Hepatic stellate cell (primary cell): ENCODE measurements at places on chromosomes 12 and 14.

DNA sequence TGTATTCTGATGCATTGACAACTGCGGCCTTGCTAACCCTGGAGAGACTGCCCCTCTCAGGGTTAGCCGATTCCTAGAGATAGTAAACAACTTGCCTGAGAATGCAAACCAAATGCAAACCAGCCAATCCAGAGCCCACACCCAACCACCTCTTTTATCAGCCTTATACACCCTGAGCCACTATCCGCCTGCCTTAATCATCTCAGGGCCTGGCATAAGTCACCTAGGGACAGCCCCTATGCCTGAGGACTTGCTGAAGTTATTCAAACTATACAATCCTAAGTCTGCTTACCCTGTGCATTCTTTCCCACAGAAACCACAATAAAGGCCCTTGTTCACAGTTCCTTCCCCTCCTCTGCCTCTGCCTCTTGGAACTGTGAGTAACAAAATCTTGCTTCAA is 177.2 kb downstream of the KCNA5 start:
- DNase-seq = no peak

GRCh38 chr12:30792648-30793499 is 38.1 kb upstream of the CAPRIN2 start:
- DNase-seq = no peak

- peak; percentile 65 for DNase-seq
These were observed 43.3 kb upstream of the DHRS4 start for GRCh38 chr14:23910101-23910875.

DNA sequence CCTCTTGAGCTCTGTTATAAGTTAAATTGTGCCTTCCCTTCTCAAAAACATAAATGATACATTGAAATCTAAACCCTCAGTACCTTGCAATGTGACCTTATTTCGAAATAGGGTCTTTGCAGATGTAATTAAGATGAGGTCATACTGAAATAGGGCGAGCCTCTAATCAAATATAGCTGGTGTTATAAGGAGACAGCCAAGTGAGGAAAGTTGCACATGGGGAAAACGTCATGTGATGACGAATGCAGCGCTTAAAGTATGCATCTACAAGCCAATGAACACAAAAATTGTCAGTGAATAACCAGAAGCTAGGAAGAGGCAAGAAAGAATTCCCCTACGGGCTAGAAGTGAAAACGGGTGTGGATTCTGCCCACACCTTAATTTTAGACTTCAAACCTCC is 305.2 kb upstream of the FOXG1 start:
- no peak for DNase-seq

DNA sequence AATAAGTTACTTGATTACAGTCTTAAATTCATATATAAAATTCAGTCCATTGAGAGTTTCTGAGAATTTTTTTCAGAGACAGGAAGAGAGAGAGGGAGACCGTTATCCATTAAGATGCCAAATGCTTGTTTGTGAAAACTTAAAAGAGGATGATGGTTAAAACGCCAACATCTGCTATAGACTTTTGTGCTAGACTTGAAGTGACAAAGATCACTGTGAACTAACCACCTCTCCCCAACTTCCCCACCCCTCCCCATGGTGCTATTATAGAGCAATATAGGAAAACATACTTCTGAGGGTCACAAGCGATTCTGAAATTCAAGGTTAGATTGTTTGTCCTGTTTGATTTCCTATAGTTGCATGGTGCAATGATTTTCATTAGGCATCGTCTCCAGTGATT is 440.8 kb downstream of the RMST start:
- DNase-seq = no peak

DNA sequence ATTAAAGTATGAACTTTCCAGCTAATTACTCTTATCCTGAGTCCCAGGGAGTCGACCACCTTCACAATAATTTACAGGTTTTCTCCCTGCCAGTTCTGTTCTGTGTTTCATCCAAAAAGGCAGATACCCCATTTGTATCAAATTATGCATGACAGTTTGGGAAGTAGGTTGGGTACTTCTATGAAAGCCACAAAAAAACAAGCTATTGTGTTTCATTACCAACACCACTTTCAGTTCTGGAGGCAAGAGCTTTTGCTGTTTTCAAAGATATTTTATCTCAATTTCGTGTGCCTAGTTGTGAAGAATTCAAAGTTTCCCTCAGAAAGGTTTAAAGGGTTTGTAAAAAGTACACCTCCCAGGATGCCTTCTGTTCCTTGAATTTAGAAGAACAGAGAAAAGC is 557.4 kb downstream of the FLRT2 start:
- DNase-seq = no peak

- no peak for DNase-seq
These were observed 10.0 kb downstream of the PGF start for GRCh38 chr14:74945261-74945851.

GRCh38 chr14:64806202-64806861 is 73.4 kb downstream of the SPTB start:
- DNase-seq = peak; percentile 71

- DNase-seq = no peak
These were observed 179.9 kb upstream of the TBX3 start for GRCh38 chr12:114863911-114864310.

- no peak for DNase-seq
These were observed 28.6 kb downstream of the FGFR1OP2 start for GRCh38 chr12:26966842-26967241.

DNA sequence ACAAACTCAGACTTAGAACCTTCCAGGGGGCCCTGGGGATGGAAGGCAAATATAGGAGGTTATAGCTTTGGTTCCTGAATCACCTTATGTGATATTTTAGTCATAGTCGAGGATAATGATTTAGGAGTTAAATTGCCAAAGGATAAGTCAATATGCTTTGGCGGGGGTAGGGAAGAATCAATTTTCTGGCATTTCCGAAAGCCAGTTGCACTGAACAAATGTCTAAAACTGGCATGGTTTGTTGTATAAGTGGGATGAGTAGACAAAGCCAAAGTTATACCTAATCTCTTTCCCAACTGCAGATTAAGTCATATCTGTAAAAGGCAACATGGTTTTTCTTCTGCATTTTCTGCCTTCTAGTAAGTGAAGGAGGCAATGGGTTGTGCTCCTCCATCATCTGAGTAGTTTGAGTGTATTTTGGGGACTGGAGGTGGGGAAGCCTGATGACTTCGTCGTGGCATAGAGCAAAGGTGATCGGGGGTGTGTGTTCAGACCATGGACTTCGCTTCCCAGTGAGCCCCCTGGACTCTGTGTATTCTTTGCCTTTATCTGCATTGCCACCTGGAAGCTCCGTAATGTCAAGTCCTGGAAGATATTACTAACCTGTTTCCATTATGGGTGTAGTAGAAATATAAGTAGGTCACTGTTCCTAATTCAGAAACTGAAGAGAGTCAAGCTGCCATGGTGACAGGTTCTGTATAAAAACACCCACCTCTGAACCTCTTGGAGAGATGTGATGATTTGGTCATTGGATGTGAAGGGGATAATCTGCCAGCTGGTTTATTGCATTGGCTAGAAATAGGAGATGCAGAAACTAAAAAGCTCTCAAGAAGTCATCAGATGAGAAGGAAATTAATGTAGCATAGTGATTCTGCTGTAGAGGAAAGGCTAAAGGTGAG is 24.5 kb downstream of the PPFIBP1 start:
- no peak for DNase-seq

DNA sequence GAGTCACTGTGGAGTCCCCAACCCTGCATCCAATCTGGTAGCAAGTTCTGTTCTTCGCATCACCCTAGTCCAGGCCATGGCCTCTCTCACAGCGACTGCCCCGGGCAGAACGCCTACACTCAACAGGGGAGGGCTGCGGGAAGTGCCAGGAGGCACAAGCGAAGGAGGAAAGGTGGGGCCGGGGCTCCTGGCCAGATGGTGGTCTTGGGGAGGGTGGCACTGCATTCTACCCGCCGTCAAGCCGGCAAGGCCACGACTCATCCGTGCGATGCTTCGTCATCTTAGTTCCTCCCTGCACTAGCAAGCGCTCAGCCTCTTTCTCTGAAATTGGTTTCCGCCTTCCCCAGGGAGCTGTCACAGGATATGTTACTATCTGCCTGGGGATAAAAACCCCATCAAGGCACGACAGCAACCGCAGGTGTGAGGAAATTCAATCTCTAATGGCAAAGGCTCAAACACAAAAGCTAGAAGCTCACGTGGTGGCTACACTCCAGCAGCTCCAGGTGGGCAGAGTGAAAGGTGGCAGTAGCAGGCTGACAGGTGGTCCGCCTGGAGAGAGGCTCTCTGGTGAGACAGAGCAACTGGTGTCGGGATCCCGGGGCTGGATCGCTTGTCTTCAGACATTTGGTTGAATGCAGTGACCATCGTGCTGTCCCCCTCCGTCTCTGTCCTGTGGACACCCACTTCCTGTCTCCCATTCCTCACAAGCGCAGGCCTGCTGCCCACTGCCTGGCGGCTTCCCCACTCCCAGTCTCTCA is 34.1 kb downstream of the ACADS start:
- DNase-seq = no peak

GRCh38 chr14:64940336-64940910 is 2.1 kb downstream of the GPX2 start:
- no peak for DNase-seq

DNA sequence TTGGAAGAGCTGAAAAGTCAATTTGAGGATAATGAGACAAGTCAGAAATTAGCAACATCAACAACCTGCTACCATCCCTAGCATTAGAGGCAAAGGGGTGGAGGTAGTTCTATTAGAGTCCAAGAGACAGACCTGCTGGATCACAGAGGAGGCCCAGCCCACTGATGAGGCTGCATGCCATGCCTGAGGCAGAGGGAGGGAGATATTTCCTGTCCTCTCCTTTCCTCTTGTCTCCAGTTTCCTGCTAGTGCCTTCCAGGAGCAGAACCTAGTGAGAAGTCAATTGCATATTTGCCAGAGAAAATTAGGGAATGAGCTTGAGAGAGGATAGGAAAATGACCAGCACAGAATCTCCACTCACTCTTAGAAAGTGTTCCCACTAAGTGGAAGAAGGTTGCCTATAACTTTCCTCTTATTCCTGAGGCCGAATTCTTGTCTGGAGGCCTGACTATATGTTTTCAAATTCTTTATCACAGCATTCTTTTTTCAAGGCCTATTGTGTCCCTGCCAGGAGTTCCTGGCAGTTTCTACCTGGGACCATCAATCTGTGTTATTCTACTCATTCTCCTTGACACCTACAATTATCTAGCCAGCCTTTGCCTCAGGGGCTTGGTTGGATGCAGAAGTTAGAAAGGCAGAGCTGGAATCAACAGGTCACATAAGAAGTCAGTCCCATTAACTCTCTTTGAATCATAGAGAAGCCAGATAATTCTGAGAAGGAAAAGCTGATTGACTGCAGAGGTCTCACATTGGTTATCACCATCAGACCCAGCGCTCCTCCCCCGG is 121.9 kb downstream of the EMP1 start:
- DNase-seq = no peak

DNA sequence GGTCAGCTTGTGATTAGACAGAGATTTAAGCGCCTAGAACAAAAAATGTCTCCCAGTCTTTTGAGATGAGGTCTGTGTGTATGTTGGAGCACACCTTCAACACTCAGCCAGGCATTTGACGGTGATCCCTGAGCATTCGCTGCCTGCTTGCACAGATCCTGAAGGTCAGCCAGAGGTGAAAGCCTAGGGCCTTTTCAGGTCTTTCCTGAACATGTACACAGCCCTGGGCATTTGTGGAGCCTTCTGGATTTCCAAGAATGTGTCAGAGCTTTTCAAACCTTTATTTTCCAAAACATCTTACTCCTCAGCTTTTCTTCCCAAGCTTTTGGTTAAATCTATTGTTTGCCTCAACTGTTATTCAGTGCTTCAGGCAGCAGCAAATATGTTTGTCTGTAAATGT is 59.1 kb upstream of the AMN start:
- DNase-seq = no peak

- DNase-seq = peak; percentile 53
These were observed 2.0 kb upstream of the PCNX1 start for GRCh38 chr14:70905301-70905700.

- no peak for DNase-seq
These were observed 51.3 kb upstream of the RERGL start for GRCh38 chr12:18141048-18141982.

DNA sequence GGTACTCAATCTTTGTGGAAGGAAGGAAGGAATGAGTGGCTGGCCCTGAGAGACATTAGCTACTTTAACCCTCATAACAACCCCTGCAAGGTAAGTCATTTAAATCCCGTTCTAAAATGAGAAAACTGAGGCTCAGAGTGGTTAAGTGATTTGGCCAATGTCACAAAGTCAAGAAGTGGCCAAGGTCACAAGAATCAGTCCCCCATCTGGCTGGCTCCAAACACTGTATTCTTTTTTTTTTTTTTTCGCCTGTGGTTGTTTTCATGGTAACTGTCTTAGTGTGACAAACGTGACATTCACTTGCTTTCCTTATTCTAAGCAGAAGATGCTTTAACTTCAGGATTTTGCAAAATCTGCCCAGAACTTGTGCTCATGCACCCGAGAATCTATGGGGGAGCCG is 2.8 kb downstream of the TTC7B start:
- DNase-seq = no peak

DNA sequence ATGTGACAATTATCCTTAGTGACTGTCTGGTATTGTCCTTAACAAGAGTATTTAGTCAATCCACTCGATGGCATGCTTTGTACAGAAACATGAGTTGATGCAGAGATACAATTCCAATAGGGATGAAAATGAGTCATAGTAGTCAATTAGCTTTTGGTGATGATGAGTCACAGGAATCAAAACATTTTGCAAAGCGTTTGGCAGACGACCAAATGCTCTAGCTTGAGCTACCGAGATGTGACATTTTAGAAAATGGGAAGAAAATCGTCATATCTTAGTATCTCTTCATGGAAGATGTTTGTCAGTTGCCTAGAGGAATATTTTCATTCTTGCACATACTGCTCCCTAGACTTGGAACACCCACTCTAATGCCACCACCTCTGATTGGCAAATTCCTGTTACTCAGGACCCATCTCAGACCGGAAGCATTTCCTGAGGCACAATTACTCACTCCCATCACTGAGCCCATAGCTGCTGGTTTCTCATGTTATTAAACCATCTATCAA is 95.0 kb downstream of the LMNTD1 start:
- DNase-seq = peak; percentile 82
